ENCODE measurements at places on chromosomes 11 and 22.
A peak's percentile ranks its signal among the peaks of the same experiment; 100 is the strongest.

- DNase-seq: no peak
These were observed 502.4 kb downstream of the INSC start for GRCh38 chr11:15617126-15617525.

- DNase-seq: no peak
These were observed 177.5 kb upstream of the CTSC start for GRCh38 chr11:88515002-88515401.

DNA sequence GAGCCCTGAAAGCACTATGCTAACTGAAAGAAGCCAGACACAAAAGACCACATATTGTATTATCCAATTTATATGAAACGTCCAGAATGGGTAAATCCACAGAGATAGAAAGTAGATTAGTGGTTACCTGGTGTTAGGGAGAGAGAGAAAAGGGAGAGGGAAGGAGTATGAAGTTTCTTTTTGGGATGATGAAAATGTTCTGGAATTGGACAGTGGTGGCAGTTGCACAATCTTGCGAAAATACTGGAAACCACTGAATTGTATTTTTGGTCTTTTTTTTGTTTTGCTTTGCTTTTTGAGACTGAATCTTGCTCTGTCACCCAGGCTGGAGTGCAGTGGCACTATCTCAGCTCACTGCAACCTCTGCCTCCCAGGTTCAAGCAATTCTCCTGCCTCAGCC is 63.5 kb downstream of the MRTFA start:
- no peak for DNase-seq

GRCh38 chr22:27251563-27251962 is 550.0 kb downstream of the MN1 start:
- peak; percentile 14 for DNase-seq

DNA sequence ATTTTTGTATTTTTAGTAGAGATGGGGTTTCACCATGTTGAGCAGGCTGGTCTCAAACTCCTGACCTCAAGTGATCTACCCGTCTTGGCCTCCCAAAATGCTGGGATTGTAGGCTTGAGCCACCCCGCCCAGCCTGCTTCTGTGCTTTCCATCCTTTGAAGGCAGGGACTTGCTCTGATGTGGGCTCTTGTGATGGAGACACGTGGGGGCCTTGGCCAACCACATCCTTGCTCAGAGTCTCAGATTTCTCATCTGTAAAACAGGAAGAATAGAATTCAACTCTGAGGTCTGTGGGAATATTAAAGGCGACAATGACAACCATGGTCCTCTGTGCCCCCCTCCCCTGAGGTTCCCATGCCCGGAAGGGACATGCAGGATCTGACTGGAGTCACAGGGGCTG is 3.8 kb upstream of the GGA1 start:
- DNase-seq: no peak

- peak; percentile 83 for DNase-seq
These were observed 144.6 kb upstream of the RASSF10 start for GRCh38 chr11:12864316-12865156.

- peak; percentile 70 for DNase-seq
These were observed 4.4 kb upstream of the PRR5 start for GRCh38 chr22:44697423-44698141.

DNA sequence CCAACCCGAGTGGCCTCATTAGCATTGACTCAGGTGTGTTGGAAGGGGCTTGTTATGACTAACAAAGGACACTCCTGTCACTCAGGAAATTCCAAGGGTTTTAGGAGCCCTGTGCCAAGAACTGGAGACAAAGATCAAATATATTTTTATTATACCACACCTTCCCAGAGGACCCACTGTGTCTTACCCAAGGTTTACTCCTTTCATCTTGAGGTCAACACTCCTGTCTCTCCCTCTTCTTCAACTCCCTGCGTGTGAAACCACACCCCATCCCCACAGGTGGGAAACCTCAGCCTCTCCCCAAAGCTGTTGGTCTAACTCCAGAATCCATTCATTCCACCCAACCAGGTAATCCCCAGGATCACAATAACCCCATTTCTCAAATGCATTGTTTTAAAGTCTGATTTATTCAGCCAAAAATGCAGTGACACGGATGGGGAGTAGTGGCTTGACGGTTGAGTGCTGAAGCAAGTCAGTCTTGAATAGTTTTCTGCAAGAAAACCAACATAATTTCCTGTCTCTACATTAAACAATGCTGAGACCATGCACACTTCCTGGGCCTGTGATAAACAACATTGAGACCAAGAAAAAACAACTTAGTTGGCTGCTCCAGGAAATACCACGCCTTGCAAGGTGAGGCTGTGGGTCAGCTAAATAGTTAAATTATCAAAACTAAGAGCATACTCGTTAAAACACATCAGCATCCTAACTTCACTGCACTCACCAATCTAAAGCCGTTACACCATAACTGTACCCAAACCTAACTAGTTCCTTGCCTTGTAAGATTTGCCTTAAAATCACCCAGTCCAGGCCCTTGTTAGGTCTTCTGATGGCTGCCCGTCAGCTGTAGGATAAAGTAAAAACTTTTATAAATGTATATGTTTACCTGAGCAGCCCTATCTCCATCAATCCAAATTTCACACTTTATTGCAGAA is 38.5 kb upstream of the SPON1 start:
- DNase-seq: no peak

GRCh38 chr22:33715237-33715985 is 204.9 kb downstream of the LARGE1 start:
- DNase-seq: no peak

DNA sequence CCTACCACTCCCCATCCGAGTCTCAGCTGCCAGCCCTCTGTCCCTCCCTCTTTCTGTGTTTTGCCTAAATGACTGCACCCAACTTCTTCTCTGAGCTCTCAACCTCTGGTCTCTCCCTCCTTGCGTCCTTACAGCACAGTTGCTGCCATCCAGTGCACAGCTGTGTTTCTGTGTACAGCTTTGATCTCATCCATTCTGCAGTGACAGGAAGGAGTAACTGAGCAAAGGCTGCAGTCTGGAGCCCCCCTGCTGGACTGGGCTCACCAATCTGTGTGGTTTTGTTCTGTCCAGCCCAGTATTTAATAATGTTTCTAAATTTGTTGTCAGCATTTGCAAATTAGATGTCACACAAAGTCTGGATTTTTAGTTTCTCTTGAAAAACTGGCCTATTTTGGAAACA is 43.8 kb downstream of the PRR5L start:
- no peak for DNase-seq

Data from H4 (cell line).